ENCODE measurements at places on chromosomes 2 and 18.

DNA sequence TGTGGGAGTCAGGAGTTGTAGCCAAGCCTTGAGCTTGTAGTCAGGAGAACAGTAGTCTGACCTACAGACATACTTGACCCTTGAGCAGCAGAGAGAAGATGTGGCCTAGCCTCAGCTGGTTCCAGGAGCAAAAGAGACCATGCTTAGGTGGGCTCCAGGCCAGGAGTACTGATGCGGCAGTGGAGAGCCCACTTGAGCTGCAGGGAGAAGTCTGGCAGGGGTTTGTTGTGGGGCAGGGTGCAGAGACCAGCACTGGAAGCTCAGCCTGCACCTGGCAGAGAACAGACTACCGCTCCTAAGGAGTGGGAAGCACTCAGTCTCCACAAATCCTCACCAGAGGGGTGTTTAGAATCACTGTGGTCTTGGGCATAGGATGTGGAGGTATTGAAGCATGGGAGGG, 197.9 kb downstream of the TPGS2 start:
- no peak for DNase-seq

DNA sequence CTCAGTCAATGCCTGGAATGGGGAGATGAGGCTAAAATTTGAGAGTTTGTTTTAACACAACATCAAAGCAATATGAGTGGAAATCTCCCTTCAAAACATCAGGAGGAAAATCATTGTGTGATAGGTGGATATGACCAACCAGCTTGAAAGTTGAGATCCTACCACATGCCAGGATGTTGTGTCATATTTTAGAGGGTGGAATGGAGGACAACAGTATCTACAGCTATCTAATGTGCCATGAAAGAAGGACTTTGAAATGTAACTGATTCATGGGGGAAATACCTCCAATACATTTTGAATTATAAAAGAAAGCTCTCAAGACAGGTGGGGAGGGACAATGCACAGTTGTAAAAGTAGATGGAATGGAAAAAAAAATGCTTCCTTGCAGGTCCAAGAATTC, 87.8 kb downstream of the SP100 start:
- DNase-seq = no peak

- DNase-seq = no peak
Measured at GRCh38 chr18:67513280-67513679, 3.2 kb downstream of the DSEL start.

DNA sequence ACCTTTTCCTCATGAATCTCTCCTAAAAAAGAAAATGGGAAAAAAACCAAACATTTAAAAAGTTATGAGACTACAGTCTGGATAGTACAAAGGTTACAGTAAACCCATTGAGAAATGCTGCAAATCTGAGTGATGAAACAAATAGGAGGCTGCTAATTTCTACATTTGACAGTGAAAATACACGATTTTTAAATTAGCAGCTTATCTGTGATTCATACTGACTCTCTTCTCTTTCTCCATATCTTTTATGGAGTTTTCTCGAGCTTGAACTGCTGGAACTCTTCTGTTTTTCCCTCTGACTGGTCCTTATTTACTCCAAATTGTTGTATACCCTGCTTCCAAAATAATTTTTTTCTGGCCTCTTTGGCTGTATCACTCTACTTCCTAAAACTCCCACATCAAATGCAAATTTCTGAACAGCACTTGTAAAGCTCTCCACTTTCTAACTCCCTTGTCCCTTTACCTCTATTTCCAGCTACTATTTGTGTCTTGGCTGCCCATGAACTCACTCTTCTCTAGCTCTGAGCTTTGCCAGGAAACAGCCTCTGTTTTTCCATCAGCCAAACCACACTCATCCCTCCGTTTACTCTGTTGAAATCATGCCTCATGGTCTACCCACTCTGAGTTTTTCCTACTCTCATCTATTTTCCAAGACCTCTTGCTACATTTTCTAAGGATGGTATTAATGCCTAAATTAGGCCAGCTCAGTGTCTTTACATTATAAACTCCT, 73.7 kb downstream of the RBMS1 start:
- no peak for DNase-seq

DNA sequence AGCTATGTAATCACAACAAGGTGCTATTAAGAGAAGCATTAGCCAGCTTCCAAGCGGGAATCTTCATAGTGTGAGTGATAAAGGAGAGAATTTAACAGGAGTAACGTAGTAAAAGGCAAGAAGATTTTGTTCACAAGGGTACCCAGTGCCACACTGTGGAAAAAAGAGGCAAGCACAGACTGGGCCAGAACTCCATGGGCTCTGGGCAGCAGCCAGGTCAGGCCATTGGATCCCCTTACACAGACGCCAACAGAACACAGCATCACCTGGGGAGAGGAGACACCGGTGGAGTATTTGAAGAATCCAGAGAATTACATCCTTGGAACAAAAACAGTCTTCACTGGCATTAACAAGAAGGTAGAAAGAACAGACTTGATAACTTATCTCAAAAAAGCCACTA, 21.2 kb downstream of the AMER3 start:
- DNase-seq = no peak

- no peak for DNase-seq
Measured at GRCh38 chr2:68740400-68740914, 5.8 kb downstream of the ARHGAP25 start.

DNA sequence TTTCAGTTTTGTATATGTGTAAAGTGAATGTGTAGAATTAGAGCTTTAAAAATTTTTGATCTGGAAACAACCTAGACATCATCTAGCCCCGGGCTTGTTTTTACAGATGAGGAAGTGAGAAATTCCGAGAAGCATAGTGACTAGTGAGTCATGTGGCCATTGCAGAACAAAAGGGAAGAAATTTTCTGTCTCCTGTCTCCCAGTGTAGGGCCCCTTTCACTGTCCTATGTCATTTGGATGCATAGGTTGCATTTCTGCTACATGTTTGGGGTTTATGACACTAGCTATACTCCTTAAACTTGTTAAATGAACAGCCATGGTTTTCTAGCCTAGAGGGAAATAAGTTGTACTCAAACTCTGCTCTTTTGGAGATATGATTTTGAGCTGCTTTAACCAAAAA, 84.6 kb downstream of the PLCL1 start:
- peak; percentile 28 for DNase-seq

DNA sequence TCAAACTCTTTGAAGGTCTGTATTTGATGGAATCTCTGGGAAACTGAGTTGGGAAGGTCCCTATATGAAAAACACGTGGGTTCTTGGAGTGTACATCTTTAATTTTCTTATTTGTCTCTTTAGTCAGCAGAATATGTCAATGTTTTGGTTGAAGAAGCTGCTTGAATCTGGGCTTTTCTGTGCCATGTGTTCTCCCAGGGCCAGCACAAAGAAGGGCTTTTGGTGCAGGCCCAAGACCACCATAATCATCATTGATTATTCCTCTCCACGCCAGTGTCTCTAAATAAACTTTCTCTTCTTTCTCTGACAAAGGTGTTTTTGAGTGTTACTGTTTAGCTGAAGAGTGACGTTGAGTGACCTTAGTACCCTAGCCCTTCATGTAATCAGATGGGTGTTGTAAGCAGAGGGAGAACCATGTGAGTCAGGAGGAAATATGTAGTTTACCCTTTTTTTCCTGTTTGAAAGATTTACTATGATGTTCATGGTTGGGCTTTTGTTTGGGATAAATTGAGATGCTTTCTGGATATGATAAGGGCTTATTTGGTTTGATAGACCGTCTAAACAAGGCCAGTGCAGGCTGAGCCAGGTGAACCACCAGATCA, 11.6 kb upstream of the TNP1 start:
- no peak for DNase-seq

GRCh38 chr2:33891616-33892015, 292.5 kb upstream of the FAM98A start:
- DNase-seq = no peak

- DNase-seq = no peak
Measured at GRCh38 chr2:190179754-190180312, 117.3 kb upstream of the MSTN start.

DNA sequence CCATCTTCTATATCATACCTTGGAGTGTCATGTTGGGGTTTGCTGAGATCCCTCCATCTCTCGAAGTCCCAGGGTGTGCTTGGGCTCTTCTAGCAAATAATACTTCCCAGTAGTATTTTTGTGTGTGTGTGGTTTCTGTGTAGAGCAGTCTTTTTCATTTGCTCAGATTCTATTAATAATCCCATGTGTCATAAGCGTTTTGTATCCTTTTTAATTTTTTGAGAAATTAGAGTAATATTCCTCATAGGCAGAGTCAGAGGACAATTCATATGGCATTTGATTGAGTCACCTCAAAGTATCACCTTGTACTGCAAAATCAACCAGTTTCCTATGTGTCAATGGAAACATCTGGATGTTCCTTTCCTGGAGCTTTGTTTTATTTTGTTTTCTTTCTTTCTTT, 37.4 kb upstream of the PPP1R1C start:
- DNase-seq = no peak

DNA sequence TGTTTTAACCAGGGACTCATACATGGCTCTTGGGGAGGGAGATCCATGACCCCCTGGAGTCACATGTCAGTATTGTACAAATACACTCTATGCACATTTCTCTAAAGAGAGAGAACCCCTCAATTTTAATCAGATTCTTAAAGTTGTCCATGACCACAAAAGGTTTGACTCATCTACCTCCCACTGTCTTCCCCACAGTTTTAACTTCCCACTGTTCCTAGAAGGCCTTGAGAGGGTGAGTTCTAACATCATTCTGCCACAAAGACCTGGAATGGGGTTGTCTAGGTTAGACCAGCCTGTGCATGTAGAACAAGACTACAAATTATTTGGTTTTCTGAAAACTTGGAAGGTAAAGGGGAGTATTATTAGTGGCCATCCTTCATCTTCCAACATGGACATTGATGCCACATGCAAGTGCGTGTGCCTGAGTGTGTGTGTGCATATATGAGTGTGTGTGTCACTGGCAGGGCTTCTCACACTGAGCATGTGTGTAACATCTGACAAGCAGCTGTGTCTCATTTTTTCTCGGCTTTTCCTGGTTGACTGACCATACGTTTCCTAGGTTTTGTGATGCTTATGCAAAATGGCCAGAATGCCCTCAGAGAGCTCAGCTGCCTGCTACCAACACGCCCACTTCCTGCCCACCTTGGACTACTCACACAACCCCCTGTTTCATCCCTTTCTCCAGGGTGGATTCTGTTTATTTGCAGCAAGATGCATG, 94.6 kb upstream of the LGALSL start:
- no peak for DNase-seq

DNA sequence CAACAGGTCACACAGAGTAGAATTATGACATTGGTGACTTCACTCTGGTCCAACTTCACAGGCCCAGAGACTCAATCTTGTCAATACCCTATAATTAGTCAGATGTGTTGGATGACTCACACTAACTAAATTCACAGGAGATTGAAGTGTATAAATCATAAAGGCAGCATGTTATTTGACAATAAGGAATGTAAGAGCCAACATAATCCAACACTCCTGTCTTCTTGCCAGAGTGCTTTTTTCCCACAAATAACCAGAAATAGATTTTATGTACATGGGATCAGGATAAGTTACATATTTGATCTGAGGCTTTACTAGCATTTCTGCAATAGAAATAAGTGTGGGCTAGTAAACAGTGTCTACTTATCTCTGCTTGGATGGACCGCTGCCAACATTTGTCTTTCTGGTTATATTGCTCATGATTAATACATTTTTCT, 42.2 kb upstream of the ZSWIM2 start:
- DNase-seq = no peak

Measured in activated T-cell treated with anti-CD3 and anti-CD28 coated beads for 24 hours (primary cell).